Left colon (tissue), 2 donors: ENCODE measurements at places on chromosomes 6 and 20.

GRCh38 chr20:38249536-38250310, 10.8 kb downstream of the KIAA1755 start:
- no peak for DNase-seq

GRCh38 chr6:119207971-119208725, 129.7 kb upstream of the FAM184A start:
- no peak for DNase-seq

GRCh38 chr6:155196911-155197310, 66.9 kb upstream of the CLDN20 start:
- no peak for DNase-seq

- DNase-seq = no peak
Measured at GRCh38 chr6:84052883-84053241, 19.3 kb downstream of the MRAP2 start.

DNA sequence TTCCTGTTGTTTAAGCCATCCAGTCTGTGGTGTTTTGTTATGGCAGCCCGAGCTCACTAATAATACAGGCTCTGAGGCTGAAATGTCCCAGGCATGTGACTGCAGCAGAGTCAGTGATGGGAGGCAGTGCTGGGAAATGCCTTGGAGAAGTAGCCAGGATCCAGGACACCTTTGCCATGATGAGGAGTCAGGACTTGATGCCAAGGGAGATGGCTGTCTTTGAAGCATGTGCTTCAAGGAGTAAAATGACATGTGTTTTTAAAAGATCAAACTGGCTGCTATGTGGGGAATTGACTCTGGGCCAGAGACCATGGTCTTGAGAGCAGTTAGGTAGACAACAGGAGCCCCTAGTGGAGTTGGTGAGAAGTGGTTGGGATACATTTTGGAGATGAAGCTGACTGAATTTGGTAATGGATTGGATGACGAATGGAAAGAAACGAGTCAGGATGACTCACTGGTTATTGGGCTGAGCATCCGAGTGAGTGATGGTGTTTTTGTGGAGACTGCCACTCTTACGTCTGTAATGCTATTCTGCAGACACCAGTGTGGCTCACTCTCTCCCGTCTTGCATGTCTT, 322.2 kb downstream of the PLCB1 start:
- DNase-seq = no peak

DNA sequence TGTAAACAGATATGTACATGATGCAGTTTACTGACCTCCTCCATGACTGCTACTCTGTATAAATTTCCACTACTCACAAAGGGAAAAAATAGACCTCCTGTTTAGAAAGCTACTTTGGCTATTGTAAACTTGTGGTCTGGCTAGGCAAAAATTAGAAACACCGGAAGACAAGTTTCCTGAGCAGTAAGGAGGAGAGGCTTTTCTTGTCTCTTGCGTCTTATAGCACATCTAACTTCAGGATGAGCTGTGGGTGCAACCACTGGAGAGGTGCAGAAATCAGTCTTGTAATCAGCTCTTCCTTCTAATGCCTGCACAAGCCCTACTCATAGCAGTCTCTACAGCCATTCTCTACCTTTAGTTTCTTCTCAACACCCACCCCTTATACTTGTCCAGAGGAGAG, 296.5 kb upstream of the SLC35B3 start:
- DNase-seq = no peak

GRCh38 chr6:140909156-140909555, 1223.6 kb upstream of the GJE1 start:
- no peak for DNase-seq

DNA sequence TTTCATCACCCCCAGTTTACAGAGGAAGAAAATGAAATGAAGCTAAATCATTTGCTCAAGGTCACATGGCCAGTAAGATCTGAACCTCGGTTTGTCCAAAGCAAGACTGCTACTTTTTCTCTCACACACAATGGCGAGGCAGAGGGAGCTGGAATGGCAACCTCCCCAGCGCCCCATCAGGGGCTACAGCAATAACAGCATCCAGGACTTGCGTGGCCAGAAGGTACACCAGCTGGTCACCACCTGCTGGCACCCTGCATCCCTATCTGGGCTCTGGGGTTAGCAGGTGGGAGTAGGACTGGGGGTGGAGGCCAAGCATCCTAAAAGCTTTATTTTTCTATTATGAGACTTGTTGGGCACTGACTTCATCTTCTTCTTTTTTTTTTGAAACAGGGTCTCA, 41.3 kb downstream of the TTI1 start:
- no peak for DNase-seq

- no peak for DNase-seq
Measured at GRCh38 chr6:141123497-141123896, 1009.2 kb upstream of the GJE1 start.

DNA sequence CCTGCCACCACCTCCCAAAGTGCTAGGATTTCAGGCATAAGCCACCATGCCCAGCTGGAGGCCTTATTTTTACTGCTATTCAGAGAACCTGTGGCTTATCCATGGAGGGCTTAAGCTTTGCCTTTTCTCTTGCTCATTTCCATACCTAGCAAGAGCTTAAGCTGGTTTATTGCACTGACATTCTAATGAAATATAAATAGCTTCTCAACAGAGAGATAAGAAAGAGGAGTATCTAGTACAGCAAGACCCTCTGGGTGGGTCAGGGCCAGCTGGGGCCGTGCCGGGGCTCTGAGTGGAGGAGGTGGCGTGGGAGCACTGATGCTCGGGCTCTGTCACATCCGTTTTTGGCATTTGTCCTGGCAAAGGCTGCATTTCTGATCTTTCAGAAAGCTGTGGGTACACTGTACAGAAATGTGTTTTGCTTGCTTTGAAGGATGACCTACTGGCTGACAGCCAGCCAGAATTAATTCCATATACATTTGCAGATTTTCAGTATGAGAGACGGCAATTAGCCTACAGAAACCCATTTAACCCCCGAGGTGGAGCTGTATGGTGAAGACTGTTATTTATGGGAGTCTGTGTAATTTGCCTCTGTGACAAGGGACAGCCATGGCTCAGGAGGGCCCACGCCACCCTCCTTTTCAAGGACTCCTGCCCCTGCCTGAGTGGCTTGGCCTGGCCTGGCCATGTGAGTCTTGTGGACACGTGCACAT, 181.6 kb upstream of the AKAP12 start:
- DNase-seq = no peak

- DNase-seq = no peak
Measured at GRCh38 chr20:1468117-1468624, 1.5 kb upstream of the NSFL1C start.

DNA sequence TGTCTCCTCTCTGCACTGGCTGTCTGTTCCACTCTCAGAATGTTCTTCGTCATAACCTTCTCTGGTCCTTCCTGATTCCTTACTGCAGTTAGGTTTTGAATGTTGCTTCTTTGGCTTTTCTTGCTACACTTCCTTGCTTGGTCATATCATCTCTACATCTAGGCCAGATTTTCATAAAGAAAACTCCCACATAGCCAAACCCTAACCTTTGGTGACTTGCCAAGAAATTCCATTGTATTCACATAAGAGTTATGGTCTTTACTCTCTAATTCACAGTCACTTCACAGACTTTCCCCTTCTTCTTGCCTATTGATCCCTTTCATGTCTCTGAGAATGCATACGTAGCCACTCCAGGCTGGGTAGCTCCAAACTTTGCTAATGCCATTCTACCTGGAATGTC, 41.9 kb upstream of the SIM1 start:
- no peak for DNase-seq

DNA sequence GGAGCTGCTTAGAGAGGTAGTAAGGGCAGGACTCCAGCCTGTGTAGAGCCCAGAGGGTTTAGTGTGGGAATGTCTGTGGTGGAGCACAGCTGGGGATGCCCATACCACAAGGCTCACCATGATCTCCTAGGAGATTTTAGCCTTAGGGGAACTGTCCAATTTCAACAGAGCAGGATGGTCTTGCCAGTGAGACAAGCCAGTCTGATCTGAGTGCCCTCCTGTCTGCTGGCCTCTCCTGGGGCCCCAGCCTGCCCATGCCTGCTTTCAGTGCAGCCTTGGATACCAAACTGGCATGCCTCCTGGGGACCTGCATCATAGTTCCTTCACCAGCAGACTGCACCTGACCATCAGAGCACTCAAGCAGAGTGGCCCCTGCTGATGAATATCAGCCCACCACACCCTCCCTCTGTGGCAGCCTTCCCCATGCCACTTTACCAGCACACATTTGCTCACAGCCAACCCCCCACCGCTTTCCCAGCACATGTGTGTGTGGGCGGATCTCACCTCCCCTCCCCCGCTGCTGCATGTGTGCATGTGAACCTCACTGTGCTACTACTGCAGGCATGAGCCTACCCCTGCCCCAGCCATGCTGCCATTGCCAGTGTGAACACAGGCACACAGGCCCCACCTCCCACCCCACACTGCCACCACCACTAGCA, 7.9 kb upstream of the TREM1 start:
- no peak for DNase-seq
